ENCODE measurements at places on chromosomes 16 and 17.

- peak; percentile 50 for DNase-seq
Observed at GRCh38 chr17:14805348-14805747, 459.8 kb downstream of the PMP22 start.

GRCh38 chr16:86590501-86591144, 12.3 kb downstream of the FOXL1 start:
- peak; percentile 82 for DNase-seq

GRCh38 chr17:39608142-39608981, 642 bp upstream of the NEUROD2 start:
- DNase-seq, result no peak

- no peak for DNase-seq
Observed at GRCh38 chr17:79681628-79682261, 49.0 kb upstream of the ENPP7 start.

- no peak for DNase-seq
Observed at GRCh38 chr16:55624696-55625095, 31.1 kb upstream of the SLC6A2 start.

DNA sequence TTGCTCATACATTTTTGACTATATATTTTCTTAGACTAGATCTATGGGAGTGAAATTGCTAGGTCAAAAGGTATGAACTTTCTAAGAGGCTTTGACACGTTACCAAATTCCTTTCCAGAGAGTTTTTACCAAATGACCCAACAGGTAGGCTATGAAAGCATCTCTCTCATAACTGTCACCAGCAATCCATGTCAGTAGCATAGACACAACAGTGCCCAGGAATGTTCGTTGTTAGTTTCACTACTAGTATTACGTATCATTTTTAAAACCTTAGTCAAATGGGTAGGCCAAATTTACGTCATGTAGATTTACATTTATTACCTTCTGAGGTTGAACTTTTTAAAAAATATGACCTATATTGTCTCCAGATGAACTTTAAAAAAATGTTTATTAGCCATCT, 66.8 kb downstream of the MARCHF10 start:
- no peak for DNase-seq

DNA sequence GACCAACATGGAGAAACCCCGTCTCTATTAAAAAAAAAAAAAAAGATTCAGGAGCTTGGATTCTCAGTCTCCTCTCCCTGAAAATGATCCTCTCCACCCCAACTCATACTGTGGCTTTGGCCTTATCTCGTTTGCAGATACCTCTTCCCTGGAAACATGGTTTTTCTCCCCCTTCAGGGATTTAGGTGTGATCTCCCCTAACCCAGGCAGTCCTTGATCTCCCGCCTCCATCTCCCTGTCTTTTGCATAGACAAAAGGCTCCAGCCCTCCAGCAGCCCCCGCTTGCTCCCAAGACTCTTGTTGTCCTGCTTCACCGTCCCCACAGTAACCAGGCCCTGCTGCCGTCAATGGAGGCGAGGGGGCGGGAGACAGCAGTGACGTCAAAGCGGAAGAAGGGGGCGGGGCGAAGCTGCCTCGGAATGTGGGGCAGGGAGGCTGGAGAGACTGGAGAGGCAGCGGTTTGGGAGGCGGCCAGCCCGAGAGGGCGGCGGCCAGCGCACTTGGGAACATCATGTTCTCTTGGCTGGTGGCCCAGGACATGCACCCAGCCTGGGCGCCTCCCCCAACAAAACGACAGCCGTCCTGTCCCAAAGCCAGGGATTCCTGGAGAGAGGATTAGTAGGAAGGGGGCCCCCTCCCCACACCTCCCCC, 1.9 kb upstream of the PER1 start:
- peak; percentile 99 for DNase-seq

DNA sequence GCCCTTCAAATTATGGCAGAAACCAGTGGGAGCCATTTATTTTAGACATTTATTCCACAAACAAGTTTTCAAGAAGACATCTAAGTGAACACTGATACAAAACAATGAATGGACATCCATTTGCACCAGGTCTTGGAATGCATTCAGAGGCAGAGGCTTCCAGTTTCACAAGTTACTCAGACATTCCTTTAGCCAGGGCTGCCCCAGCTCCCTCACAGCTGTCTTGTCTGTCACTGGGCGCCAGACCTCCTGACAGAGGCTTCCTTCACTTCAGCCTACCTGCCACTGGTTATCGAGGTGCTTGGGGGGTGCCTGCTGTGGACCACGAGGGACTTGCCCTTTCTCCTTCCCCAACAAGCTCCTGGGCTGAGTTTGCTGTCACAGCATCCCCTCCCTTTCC, 19.2 kb downstream of the AQP8 start:
- DNase-seq, result no peak

- peak; percentile 22 for DNase-seq
Observed at GRCh38 chr17:42111871-42112551, 503 bp downstream of the DHX58 start.

DNA sequence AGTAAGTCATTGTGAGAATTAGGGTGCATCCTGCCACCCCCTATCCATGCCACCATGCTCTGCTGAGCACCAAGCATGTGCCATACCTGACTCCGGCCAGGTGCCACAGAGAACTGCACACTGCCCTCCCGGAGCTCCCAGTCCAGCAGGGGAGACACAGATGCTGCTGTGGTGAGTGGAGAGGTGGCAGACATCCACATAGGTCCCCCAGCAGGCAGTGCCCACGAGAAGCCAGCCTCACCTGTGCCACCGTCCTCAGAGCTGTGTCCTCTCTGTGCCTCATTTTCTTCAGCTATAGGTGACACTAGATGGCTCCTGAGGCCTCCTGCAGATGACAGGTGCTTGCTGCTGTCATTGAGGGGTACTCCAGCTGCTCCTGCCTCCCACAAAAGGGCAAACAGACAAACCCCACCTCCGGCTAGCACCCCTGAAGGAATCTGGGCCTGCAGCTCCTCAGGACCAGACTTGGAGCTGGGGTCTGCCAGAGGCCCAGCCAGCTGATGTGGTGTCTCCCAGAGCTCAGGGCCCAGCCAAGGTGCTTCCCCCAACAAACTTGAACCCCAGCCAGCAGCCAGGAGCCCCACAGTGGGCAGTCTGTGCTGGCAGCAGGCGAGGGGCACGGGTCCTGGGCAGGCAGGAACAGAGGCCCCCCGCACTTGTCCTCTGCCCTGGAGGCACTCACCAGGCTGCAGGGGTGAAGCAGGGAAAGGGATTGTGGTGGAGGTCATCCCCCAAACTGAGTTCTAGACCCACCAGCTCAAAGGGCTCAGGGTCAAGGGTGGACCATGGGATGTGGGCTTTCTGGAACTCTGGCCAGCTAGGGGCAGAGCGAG, 17.1 kb downstream of the FOXJ1 start:
- DNase-seq, result no peak

DNA sequence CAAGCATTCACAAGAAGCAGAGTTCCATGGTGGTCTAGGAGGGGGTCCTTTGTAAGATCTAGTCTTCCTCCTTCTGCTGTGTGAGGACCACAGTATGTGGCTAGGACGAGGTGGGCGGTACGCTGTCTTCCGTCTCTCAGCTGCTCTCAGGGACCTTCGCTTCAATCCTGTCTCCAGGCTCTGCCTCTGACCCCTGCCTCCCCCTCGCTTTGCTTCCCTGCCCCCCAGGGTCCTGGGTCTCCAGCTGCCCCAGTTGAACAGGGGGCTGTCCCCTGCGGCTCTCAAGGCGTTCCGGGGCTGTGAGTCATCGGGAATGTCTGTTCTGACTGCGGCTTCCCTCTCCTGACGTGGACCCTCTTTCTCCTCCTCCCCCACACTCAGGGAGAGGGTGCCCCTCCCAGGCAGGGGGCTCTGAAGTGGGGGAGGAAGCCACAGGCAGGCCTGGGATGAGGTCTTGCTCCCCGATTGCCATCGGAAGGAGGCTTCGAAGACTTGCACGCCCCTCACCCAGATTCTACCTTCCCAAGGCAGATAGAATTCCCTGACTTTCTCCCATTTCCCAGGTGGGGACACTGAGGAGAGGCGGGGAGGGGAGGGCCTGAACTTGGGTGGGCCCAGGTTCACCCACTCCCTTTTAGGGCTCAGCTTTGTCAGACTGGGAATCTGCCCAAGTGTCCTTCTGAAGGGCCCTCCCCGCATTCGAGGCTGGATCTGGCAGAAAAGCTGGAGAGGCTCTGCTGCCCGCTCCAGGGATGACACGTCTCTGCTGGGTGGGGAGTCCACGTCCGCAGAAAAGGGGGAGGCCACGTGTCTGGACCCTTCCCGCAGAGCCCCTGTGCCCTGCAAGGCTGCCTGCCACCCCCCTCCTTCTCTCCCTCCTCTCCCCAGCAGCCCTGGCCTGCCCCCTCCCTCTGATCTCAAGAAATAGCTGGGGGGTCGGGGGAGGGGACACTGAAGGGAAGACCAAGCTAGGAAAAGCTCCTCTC, 9.1 kb upstream of the COL1A1 start:
- peak; percentile 100 for DNase-seq

DNA sequence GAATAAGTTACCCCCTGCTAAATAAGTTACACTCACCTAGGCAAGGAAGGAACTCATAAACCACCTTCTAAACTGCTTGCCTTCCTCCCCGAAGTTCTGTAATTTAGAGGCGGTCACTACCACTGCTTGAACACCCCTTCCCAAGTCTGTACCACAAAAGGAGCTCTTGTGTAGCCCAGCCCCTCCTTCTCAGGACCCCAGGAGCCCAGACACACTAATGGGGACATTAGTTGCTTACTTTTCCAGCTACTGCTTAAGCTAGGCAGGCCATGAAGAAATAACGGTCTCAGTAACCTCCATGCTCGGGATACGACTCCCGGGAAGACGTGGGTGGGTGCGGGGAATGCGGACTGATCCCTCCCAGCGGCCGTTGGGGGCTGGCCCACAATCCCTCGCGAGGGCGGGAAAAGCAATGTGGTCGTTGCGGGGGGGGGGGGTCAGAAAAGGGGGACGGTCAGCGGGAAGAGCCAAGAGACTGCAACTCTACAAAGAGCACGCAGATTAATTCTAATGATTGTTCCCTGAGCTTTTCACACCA, at the start of gene TEX14:
TEX14 (minus strand) TSS at position 345 of the 538 bp plus-strand sequence. CDS start 40,044 bp downstream, outside the sequence.
- DNase-seq, result peak; percentile 3

DNA sequence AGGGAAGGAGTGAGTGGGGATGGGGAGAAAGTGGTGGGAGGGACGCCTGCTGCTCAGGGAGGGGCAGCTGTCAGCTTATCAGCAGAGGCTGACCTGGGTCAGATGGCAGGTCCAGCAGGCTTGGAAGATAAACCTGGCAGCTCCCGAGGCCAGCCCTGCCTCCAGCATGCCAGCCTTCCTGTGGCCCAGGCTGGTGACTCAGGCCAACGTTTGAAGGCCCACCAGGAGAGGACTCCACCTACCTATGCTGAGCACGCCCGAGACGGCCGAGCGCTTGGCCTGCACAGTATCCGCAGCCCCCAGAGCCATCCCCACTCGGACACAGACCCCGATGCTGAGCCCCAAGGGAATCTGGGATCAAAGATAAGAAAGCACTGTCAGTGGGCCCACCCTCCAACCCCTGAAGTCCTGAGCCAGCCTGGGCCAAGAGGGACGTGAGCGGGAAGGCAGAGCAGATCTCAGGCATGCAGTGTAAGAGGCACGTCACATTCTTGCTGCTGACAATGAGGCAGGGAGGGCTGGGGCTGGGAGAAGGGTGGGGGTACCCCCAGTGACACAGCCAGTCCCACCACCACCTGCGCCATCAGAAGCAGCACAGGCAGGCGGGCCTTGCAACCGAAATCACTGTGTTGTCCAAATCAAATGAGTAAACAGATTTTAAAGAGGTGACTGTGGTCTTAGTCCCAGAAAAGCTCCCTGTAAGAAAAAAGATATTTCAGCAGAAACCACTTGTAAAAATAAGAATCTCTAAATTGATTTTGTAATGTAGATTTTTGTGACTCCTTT, 12.4 kb downstream of the SLC47A2 start:
- no peak for DNase-seq

DNA sequence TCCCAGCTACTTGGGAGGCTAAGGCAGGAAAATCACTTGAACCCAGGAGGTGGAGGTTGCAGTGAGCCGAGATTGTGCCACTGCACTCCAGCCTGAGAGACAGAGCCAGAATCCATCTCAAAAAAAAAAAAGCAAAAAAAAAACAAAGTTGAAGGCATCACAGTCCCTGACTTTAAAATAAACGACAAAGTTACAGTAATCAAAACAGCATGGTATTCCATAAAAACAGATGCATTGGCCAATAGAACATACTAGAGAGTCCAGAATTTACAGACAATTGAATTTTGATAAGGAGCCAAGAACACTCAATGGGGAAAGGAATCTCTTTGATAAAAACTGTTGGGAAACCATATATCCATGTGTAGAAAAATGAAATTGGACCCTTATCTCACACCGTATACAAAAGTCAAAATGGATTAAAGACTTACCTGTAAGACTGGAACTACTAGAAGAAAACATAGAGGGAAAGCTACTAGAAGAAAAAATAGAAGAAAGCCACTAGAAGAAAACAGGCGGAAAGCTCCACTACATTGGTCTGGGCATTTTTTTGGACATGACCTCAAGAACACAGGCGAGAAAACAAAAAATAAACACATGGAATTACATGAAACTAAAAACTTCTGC, 2.8 kb upstream of the EFCAB13 start:
- no peak for DNase-seq

DNA sequence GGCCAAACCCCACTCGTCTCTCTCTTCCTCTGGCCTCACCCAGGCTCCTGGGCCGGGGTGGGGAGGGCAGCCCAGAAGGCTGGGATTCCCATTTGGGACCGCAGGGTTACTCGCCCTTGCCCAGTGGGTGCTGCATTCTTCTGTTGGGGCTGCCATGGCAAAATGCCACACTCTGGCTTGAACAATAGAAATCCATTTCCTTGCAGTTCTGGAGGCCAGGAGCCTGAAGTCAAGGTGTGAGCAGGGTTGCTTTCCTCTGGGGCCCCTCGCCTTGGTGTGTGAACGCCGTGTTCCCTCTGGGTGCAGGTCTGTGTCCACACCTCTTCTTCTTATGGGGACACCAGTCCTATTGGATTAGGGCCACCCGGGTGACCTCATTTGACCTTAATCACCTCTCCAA, 105.8 kb upstream of the GSE1 start:
- no peak for DNase-seq

GRCh38 chr17:55433029-55433628, 11.5 kb upstream of the MMD start:
- DNase-seq, result peak; percentile 30

DNA sequence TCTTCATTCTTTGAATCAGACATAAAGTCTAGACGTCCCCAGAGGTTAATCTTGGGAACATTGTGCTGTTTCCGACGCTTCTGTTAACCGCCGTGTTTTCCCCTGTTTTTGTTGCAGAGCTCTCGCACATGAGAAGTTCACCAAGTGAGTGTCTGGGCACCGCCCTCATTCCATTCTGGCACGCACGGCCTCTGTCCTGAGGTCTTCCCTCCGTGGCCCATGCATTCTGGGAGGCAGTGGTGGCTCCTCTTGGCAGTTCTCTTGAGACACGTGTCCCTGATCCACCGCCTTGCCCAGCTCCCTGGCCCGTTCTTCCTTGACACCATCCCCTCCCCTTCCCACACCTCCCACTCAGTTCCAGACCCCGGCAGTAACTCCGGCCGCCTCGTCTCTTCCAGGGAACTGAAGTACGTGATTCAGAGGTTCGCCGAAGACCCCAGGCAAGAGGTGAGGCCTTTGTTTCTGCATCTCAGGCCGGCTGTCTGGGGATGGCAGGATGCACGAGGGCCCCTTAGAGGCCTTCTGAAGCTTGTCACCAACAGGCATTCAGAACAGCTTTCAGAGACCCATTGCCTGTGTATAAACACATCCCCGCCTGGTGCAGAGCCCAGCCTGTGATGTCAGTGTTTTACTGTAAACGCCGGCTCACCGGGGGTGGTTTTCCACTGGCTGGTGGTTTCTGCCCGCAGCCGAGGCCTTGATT, 85.9 kb upstream of the PLCG2 start:
- DNase-seq, result no peak
